ENCODE measurements at places on chromosomes 5 and 9.

GRCh38 chr9:103287361-103287760 lies 292.2 kb downstream of the CYLC2 start:
- DNase-seq, result no peak

- no peak for DNase-seq
Observed at GRCh38 chr9:76218886-76219445, 175.3 kb downstream of the RFK start.

DNA sequence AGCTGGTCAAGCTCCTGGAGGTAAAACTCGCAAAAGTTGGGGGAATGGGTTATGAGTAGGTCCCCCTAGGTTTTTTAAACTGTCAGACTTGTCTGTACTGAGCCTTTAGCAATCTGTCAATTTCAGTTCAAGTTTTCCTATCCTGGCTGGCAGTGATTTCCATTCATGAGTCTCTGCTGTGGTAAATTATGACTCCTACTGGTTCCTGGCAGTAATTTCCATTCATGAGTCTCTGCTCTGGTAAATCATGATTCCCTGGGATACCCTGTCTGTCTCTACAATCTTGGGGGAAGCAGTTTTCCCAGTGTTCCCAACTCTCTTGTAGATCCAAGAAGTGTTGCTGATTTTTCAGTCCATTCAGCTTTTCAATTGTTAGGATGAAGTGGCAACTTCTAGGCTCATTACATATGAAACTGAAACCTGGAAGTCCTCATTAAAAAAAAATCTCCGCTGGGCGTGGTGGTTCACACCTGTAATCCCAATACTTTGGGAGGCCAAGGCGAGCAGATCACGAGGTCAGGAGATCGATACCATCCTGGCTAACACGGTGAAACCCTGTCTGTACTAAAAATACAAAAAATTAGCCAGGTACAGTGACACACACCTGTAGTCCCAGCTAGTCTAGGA lies 91.3 kb upstream of the GPBP1 start:
- DNase-seq, result no peak

GRCh38 chr5:95729115-95730010 lies 1.8 kb upstream of the RHOBTB3 start:
- DNase-seq, result no peak

DNA sequence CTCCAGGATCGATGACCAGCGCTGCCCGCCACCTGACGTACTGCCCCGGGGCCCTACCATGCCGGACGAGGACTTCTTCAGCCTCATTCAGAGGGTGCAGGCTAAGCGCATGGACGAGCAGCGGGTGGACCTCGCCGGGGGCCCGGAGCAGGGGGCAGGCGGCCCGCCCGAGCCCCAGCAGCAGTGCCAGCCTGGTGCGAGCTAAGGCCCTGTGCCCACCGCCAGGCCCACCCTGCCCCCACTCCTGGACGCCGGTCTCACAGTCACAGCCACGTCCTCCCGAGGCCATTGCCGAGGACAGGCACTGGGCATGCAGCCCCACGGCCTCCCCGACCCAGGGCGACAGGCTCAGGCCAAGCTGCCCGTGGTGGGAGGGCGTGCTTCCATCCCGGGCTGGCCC lies 5.5 kb downstream of the DNLZ start:
- no peak for DNase-seq

- no peak for DNase-seq
Observed at GRCh38 chr9:99312736-99313135, 90.7 kb downstream of the SEC61B start.

DNA sequence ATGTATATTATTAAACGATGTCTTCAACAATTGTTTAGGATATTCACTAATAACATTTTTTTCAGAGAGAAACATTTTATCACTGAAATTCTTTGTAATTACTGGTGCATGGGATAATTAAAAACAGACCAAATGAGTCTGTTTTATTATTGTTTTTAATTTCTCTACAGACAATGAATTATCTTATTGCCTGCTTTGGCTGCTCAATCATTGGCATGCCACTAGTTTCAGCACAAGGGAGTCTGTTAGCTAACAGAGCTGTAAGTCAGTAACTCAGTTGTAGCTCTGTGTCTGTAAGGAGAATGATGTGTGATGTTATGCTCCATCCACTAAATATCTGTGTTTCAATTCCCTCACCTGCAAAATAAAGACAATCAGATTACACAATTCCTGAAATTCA lies 443.9 kb downstream of the PRR16 start:
- DNase-seq, result no peak

DNA sequence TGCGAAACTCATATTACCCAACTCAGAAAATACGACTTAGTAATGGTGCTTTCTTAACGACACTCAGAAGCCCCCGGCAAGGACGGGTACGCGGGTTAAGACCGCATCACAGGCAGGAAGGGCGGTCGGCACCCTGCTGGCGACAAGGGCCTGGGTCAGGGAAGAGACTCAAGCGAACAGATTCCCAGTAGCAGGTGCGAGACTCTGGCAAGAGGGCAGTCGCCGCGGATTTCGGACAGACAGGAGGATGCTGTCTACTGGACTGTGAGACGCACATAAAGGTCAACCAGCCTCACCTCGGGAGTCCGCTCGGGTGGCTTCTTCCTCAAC lies 398 bp downstream of the RAPGEF6 start:
- DNase-seq, result peak; percentile 23

DNA sequence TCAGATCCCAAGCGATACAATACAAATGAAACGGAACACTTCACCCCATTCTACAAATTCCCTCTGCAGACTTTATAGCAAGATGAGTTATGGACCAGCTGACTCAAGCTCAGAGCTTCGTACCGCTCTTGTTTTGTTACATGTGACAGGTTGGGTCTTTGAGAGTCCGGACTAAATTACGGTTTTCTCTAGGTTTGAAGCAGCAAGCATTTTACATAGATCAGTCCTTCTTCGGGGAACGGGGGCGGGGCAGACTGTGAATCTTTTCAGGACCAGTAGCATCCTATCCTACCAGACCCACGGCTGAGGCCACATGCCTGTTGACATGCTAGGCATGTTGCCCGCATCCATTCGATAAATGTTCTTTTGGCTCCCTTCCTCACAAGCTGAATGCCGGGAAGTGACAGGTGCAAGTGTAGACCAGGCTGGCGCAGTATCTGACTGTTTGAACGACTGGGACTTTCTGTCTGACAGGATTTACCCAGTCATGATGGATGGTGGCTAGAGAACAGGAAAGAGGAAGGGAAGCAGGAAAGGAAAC lies 811.0 kb upstream of the GRAMD2B start:
- no peak for DNase-seq

DNA sequence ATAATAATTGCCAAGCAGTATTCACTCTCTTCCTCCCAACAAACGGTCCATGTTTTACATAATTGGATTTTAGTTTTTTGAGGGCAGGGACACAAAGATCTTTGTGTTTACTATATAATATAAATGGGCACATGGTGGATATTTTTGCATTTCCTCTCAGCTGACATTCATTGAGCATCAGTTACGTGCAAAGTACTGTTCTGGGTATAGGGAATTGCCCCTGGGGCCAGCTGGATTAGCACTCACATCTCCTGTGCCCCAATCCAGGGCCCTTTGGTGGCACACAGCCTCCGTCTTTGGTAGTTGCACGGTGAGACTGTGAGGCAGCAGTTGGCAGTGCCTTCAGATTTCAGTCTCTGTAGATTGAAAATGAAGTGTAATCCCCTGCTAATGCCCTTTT lies 1.6 kb downstream of the TDRD7 start:
- no peak for DNase-seq

GRCh38 chr9:93288341-93288740 lies 104.4 kb downstream of the WNK2 start:
- DNase-seq, result no peak

- no peak for DNase-seq
Observed at GRCh38 chr5:136924490-136924889, 559.1 kb upstream of the TRPC7 start.

GRCh38 chr5:10540036-10540544 lies 23.8 kb upstream of the ANKRD33B start:
- DNase-seq, result no peak

DNA sequence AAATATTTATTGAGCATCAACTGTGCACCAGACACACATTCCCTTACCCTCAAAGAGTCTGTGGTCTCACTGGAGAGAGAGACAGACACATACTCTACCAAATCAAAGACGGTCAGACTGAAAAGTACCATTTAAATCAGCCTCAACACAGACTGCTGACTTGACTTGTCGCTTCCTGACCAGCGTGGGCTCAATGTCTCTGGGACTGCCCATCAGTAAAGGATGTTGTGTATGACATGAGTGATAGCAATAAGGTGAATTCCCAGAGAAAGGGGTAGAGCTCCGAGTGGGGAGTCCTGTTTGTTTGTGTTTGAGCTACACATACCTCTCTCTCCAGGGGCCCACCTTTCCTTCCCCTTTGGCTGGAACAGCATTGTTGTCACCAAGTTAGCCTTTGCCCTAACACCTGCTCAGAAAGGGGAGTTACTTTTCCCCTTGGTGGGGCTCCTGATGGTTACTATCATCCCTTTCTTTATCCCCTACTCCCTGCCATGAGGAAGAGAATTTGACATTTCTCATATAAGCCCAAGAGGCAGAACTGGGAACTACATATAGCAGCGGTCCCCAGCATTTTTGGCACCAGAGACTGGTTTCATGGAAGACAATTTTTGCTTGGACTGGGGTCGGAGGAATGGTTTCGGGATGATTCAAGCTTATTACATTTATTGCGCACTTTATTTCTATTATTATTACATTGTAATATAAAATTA lies 33.9 kb downstream of the NR4A3 start:
- DNase-seq, result no peak

DNA sequence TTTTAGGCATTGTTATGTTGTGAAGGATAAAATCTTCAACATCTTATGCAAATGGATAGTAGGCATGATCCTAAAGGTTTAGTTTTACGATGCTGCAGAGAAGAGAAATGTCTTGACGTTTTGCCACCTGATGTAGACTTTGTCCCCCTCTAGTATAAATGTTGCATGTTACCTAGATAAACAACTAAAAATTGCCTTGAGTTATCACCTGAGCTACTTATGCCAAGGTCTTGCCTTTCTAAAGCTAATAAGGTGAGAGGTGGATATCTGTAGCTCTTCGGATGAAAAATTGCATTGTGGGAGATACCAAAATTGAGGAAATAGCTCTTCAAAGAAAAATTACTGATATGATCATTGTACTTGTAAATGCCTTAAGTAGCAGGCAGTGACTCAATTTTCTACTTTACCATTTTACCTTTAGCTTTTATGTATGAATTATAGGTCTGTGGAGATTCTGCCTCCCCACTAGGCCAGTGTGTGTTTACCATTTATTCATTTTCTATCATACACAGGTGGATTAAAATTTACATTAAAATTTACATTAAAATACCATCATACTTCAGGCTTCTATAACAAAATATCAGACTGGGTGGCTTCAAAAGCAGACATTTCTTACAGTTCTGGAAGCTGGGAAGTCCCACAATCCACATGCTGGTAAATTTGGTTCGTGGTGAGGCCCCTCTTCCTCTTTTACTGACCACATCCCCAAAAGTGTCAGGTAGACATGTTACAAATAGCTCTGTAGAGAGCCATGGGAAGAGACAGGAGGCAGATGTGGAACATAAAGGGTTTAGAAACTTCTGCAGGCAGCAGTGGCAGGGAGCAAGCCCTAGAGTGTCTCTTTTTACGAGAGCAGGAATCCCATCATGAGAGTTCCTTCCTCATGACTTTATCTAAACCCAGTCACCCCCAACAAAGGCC lies 100.7 kb upstream of the ERBIN start:
- peak; percentile 94 for DNase-seq

GRCh38 chr5:18240971-18241370 lies 606.7 kb downstream of the TAF11L14 start:
- DNase-seq, result no peak

GRCh38 chr5:71887680-71888079 lies 168.6 kb downstream of the CARTPT start:
- DNase-seq, result peak; percentile 25

GRCh38 chr9:3887221-3887653 lies 361.4 kb upstream of the RFX3 start:
- DNase-seq, result no peak

- no peak for DNase-seq
Observed at GRCh38 chr9:129932303-129933151, 97.3 kb downstream of the USP20 start.

- DNase-seq, result no peak
Observed at GRCh38 chr5:36642089-36642488, 35.7 kb downstream of the SLC1A3 start.

DNA sequence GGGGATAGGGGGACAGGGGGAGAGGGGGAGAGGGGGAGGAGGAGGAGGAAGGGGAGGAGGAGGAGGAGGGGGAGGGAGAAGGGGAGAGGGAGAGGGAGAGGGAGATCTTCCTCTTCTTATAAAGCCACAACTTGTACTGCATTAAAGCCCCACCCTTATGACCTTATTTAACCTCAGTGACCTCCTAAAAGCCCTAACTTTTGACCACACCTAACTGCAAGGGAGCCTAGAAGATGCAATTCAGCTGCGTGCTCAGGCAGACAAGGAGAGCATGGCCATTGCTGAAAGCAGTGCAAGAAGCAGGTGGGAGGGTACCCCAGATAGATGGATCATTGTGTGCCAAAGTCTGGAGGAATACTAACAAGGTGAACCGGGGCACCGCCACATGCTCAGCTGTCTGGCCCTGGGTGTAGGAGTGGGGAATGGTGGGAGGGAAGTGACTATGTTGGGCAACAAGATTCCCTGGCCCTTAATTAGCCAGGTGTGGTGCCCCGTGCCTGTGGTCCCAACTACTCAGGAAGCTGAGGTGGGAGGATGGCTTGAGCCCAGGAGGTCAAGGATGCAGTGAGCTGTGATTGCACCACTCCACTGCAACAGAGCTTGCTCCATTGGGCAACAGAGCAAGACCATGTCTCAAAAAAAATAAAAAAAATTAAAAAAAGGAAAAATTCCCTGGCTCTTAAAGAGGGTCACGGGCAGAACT lies 125.4 kb upstream of the BOD1 start:
- no peak for DNase-seq

GRCh38 chr5:28430565-28431178 lies 1392.3 kb upstream of the CDH9 start:
- DNase-seq, result no peak

DNA sequence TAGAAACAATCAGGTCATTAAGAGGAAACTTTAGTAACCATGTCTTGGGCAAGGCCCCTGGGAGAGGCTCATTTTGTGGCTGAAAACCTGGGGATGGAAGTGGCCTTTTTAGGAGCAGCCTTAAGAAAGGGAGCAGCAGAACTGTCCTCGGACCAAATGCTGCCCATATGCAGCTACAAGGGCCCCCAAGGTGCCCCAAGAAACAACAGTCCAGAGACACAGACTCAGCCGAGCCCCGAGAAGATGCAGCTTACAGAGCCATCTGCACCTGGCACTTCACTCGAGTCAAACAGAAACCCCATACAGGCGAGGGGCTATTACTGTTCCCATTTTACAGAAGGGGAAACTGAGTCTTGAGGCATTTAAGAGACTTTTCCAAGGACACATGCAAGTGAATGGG lies 58.0 kb downstream of the COL23A1 start:
- no peak for DNase-seq

DNA sequence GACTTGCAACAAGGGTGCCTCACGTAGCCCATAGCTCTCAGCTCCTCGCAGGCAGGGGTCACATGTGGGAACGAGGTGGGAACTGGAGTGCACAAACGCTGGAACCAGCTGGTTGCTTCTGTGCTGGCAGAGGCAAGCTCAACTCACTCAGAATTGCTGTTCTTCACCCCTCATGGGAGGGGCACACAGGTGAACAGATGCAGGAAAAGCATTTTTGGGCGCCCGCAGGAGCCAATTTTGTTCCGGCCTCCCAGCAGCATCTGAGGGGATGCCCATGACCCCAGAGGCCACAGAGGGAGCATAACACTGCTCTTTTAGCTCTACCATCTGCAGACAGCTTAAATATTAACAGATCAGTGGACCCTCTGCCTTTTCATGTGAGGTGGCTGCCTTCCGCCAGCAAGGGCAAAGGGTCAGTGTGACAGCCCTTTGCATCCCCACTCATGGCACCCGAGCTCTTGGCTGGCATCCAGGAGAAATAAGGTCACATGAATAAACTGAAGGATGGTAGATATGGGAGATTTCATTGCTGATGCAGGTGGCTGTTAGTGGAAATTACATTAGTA lies 196.2 kb downstream of the SLCO4C1 start:
- DNase-seq, result no peak
